Esophagus muscularis mucosa (tissue), 4 donors: ENCODE measurements at places on chromosomes 12 and 14.

DNA sequence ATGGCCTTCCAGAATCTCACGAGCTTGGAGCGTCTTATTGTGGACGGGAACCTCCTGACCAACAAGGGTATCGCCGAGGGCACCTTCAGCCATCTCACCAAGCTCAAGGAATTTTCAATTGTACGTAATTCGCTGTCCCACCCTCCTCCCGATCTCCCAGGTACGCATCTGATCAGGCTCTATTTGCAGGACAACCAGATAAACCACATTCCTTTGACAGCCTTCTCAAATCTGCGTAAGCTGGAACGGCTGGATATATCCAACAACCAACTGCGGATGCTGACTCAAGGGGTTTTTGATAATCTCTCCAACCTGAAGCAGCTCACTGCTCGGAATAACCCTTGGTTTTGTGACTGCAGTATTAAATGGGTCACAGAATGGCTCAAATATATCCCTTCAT lies 92.2 kb downstream of the FLRT2 start:
- no peak for DNase-seq

DNA sequence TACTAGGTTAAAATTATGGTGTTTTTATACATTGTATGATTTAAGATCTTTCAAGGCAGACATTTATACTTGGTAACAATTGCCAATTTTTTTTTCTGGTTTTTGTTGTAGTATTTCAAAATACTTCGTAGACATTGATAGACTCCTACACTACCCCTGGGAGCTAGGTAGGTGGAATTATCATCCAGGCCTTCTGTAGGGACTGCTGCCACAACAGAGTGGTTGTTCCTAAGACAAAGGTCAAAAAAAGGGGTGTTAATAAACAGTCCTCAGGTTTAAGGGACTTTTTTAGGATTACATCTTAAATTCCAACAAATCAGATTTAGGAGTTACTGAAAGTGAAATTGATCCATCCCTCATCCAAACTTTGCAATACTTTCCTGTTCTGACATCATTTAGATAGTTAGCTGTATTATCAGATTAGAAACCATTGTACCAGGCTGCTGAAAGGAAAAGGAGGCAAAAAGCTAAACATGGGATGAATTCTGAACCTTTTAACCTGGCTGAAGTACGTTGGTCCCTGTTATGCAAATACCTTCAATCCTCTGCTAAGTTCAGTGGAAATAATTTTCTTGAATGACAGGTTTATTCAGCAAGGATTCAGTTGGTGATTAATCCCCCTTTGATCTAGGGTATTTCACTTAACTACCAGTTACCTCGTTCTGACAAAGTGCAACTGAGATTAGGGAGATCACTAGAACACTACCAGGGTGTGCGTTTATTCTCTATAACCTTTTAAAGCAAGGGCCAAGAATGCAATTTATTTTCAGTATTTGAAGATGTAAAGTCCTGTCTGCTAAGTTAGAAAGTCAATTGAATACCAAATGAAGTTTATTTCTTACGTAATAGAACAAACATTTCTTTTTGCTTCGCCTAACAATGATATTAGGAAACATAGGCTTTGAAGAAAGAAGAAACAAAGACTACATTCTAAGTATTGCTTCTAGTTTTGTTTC lies 23.2 kb downstream of the AP5M1 start:
- no peak for DNase-seq

DNA sequence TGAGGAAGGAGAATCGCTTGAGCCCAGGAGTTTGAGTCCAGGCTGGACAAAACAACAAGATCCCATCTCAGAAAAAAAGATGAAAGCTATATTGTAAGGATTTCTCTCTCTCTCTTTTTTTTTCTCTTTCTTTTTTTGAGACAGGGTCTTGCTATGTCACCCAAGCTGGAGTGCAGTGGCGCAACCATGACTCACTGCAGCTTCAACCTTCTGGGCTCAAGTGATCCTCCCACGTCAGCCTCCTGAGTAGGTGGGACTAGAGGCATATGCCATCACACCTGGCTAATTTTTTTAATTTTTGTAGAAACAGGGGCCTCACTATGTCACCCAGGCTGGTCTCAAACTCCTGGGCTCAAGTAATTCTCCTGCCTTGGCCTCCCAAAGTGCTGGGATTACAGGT lies 5.8 kb upstream of the MRPL42 start:
- DNase-seq: no peak

GRCh38 chr14:92012121-92012748 lies 27.6 kb downstream of the TRIP11 start:
- DNase-seq: no peak

DNA sequence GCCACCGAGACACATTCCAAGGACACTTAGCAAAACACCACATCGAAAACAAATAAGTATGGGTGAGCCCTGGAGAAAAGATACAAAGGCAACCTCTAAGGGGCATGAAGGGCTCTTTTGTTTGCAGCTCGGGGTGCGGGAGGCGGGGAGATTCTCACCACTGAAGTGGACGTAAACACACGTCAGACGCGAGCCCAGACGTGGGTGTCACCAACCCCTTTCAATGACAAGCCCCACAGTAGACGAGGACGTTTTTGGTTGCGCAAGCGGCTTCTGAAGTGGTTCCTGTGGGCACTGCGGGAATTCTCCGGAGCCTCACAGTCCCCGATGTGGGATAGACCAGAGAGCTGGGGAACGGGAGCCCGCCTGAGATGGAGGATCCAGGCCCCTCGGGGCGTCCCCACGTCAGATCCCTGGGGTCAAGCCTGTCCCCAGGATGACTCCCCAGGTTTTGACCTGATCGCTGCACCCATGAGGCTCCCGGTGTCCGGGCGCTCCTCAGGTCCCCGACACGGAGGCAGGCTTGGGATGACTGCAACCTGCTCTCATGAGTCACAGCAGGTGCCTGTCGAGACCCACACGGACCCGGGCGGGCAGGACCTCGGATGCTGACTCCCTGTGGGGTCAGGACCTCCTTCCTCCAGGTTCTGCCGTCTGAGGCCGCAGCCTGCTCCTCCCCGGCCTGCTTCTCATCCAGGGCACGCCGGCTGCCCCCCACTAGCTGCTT lies 20.3 kb upstream of the ADGRD1 start:
- peak; percentile 84 for DNase-seq

GRCh38 chr14:77299771-77300170 lies 20.9 kb downstream of the POMT2 start:
- no peak for DNase-seq

DNA sequence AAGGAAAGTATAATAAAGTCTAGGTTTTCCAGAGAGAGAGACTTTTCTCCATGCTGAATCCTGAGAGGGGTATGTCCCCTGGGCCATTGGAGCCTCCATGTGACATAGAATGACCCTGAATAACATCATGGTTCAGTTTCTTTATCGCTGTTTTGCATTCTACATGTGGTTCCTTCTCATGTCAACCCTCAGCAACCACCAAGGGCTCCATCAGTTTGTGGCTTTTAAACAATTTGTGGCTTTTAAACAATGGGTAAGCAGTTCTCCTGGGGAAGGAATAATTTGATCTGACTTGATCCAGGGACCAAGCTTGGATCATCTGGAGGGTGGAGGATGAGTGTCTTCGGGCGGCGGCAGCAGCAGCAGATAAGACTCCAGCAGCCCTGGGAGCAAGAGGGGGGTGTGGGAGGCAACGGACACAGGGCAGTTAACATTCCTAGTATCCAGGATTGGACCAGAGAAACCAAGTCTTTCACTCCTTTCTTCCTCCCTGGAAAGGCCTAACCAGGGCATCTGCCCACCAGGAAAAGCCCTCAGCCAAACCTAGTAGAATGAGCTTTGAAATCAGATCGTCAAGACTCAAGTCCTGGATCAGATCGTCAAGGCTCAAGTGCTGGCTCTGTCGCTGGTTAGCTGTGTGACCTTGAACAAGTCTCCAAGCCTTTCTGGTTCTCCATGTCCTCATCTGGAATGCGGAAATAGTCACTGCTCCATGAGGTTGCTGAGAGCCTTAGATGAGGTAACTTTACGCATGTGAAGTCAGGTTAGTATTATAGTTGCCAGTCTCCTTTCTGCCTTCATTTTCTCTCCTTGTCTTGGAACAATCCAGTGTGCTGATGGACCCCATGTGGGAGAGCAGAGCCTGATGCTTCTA lies 27.8 kb upstream of the FAM222A start:
- DNase-seq: no peak

- DNase-seq: no peak
Observed at GRCh38 chr14:36509069-36509917, 10.7 kb downstream of the NKX2-1 start.
